Activated CD4-positive, alpha-beta memory T cell treated with anti-CD3 and anti-CD28 coated beads for 36 hours (primary cell): ENCODE measurements at places on chromosomes 2 and 18. TPM values are rescaled to one million over a fixed set of nuclear protein-coding genes. Genes with fewer than 3 reads are reported as not detected.

Gene ACKR3
- total RNA-seq = 1.2 TPM

Gene ATRAID
- total RNA-seq = 84.0 TPM

Gene UPP2
- total RNA-seq = not detected

Gene UGT1A3
- not detected for total RNA-seq

Gene VAMP5
- 51.9 TPM for total RNA-seq

Gene FBXO48
- total RNA-seq = 2.6 TPM

Gene ZSWIM2
- not detected for total RNA-seq

Gene SLC5A7
- not detected for total RNA-seq

Gene PROC
- total RNA-seq = not detected

GRCh38 chr2:218981881-218982585, 3.0 kb downstream of the FEV start:
- peak; percentile 53 for DNase-seq

GRCh38 chr2:199025146-199025545, 432.6 kb downstream of the SATB2 start:
- no peak for DNase-seq

DNA sequence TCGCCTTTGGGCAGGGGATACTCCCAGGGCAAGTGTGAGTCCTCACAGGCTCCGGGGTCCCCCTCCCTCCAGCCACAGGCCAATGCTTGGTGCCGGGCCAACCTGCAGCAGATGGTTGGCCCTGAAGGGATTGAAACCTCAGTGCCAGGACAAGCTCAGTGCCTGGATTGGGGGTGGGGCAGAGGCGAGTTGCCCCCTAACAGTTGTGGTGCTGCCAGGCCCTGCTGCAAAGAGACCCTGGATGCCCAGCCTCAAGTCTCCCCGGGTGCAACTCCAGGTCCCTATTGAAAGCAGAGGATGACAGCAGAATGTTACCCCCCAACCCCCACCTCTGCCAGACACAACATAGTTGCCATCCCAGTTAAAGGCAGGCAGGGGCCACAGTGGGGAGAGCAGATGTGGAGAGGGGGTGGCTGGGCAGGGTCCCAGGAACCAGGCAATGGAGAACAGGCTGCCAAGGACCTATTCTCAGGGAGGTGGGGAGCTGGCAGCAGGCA, 9.5 kb upstream of the RNF103 start:
- no peak for DNase-seq

DNA sequence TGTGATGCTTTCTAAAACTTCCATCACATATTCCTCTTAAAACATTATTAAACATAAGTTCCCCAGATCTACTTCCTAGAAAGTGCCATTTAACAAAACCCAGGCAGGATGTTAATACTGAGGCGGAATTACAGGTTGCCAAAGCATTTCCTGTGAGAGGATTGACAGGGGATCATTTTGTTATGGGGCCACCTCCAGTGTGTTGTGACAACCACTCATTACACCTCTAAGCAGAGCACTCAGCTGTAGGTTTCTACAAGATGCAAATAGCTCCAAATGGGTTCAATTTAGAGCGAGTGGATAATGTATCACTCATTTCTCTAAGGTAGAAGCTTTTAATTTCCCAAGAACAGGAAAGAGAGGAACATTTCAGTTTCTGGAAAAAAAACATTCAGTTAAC, 1429.5 kb upstream of the ACVR2A start:
- DNase-seq = no peak

- DNase-seq = no peak
Measured at GRCh38 chr2:142877216-142877838, at the start of gene KYNU. TSS of gene KYNU (plus strand) at chr2:142877664. CDS start at chr2:142885368, 7,704 bp downstream.

- DNase-seq = no peak
Measured at GRCh38 chr18:36083729-36084128, 16.4 kb upstream of the RPRD1A start.

GRCh38 chr2:201532686-201533304, 81.3 kb downstream of the STRADB start:
- DNase-seq = peak; percentile 13

DNA sequence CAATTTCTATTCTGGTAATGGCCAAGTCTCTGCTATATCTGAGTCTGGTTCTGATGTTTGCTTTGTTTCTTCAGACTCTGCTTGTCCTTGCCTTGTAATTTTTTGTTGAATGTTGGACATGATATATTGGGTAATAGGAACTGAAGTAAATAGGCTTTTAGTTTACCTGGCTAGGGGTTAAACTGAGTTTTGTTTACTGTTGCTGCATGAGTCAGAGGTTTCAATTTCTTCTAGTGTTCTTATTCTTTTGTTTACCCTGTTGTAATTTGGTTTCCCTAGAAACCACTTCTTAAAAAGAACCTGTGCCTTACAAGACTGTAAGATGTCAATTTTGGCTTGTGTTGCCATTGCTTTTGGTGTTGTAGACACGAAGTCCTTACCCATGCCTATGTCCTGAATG, 285.0 kb upstream of the KCNH7 start:
- DNase-seq = no peak

GRCh38 chr2:146481629-146482028, 1363.2 kb upstream of the ACVR2A start:
- no peak for DNase-seq

GRCh38 chr2:29309090-29310029, 194.1 kb downstream of the CLIP4 start:
- DNase-seq = peak; percentile 41

DNA sequence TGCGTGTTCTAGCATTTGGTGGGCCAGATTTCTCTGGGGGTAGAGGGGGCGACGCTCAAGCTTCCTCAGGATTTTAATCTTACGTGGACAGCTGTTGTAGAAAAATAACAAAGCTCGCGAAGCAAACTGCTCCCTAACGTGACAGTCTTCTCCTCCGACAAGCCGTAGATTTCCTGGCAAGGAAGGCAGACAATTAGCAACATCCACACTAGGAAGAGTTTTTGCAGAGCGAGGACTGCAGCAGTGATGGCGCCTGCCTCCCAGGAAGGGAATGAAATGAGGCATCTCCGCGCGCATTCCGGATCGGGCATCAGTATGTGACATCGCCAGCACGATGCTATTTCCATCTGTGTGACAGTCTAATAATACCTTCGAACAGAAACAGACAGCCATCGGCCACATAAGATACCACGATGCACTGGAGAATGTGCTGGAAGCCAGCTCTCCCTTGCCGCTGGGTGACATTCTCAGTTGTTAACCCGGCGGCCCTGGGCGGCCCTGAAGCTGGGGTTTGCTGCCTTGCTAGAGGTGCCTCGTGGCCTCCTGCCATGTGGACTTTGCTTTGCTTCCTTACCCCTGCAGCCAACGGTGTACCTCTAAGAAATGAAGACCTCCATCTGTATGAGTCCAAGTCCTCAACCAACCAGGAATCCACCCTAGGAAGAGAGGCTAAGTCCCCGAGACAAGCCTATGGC, 101.8 kb upstream of the AGAP1 start:
- DNase-seq = no peak

GRCh38 chr2:173578404-173579107, 223.9 kb downstream of the CDCA7 start:
- no peak for DNase-seq

- no peak for DNase-seq
Measured at GRCh38 chr18:12423820-12424219, 16.1 kb downstream of the PRELID3A start.

GRCh38 chr2:102915128-102915527, 153.3 kb downstream of the TMEM182 start:
- DNase-seq = no peak

- DNase-seq = no peak
Measured at GRCh38 chr18:79356435-79356834, 39.3 kb upstream of the NFATC1 start.

DNA sequence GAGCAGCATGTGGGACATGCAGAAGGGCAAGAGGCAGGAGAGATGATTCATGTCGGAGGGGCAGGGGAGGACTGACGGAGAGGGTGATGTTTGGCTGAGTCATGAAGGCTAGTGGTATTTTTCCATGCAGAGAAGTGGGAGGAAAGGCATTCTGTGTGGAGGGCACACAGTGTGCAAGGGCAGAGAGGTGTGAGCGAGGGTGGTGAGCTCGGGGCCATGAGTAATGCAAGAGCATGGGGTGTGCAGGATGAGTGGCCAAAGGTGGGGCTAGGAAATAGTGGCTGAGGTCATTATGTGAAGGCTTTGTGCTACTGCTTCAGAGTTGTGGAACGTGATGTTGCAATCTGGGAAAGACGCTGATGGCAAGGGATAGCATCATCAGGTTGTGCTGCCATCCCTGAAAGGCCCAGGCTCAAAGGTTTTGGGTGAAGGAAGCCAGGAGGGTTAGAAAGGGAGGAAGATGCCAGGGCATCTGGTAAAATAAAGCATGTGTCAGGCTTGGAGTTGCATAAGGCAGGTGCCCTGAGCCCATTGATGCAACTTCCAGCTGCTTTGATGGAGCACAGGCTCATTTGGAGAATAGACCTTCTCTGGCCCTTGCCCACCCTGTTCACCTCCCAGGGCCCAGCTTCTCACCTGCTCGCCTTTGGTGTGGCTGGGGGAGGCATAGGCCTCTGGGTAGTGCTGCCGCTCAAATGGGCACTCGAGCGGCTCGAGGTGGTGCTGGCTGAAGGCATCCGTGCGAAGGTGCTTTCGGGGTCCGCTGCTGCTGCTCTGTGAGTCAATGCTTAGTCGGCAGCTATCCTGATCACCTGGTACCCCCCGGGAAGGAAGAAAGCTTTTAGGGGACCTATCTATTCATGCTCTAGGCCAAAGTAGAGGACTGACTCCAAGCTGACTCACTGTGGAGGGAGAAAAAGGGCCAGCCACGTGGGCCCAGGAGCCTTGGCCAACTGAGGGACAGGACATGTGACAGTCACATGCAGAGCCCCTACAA, 37.5 kb downstream of the PAX8 start:
- peak; percentile 83 for DNase-seq

DNA sequence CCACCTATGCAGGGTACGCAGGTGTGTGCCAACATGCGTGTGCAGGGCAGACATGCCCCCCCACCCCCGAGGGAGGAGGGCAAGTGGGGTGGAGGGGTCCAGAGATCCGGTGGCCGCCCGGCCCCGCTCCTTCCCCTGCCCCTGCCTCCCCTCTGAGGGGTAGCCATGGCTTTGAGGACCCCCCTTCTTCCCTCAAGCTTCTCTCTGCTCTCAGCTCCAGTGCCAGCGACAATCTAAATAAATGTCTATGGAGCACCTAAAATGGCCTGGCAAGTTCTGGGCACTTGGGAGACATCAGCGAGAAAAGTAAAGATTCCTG, 91.9 kb downstream of the ZFP36L2 start:
- no peak for DNase-seq

DNA sequence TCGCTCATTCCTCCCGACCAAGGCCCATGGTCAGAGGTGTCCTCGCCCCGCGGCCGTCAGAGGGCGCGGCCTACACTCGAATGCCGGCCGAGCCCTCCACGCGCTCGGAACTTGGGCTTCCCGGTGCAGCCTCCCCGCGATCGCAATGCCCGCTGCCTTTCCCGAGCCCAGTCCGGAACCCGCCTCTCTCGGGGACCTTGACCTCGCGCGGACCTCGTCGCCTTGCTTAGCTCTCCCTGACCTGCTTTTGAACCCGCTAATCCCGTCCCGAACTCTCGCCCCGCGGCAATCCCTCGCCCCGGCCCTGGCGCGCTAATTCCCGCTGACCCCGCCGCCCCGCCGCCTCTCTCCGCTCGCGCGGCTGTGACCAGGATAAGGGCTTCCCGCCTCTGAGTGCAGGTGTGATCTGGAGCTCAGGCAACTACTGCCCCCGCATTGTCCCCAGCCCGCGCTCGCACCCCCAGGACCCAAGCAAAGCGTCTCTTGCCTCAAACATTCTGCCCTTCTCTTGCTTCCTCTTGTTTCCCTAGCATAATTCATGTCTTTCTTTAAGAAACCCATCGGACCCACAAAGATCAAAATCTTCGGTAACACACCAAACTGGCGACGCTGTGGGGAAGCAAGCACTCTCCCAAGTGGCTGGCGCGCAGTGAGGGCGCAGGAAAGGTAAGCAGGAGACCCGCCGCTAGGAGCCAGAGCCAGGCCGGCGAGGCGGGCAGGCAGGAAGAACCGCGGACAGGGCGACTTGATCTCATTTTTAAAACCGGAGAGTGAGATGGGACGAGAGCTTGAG, 46.6 kb upstream of the ATP6V1B1 start:
- DNase-seq = no peak

GRCh38 chr2:168326572-168326971, 79.2 kb upstream of the STK39 start:
- no peak for DNase-seq

DNA sequence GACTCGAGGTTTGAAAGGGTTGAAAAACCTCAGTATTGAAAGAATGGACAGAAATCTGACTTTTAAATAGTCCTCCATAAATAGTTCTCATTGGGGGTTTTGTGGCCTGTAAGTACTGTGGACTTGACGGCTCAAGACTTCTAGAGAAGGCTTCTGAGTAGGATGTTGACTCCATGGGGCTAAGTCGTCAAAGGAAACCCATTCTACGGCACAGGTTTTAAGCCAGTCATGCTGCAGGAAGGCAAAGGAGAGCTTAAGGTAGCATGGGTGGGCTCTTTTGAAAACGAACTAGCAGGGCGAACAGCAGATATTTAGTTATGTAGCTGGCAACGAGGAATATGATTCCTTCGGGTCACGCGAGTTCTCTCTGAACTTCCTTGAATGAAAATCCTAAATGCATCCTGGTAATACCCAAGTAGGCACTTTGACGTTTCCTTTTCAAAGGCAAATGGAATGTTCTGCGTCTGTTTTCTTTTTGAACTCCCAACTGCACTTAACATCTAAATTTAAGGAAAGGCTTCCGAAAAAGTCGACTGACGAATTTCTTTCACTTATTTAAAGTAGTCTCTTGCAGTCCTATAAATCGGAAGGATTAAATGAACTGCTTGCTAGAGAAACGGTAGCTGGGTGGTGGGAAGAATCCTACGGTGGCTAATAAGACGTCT, 1.1 kb upstream of the NEDD4L start:
- DNase-seq = no peak

DNA sequence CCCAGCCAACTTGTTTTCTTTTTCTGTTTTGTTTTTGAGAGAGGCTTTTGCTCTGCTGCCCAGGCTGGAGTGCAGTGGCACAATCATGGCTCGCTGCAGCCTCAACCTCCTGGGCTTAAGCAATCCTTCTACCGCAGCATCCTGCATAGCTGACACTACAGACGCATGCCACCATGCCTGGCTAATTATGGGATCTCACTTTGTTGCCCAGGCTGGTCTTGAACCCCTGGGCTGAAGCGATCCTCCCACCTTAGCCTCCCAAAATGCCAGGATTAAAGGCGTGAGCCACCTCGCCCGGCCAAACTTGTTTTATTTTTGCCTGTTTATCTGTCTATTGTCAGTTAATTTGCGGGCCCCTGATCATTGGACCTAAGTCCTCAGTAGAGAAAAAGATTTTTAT, 61.6 kb upstream of the MSH6 start:
- DNase-seq = no peak

DNA sequence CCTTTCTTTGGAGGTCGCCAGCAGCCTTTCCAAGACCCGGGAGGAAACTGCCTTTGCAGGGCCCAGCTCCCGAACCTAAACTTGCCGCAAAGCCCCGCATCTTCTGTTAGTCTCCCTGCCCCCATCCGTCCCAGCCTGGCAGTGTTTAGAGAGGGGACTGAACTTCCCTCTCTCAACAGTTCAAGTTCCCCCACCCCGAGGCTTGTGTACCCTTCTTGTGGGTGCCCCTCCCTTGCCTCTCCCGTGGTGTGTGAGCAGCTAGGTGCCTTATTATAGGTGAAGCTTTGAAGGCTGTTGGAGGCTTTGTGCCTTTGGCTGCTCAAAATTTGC, 1.4 kb downstream of the LBH start:
- peak; percentile 50 for DNase-seq
